Vagina (tissue), 2 donors: ENCODE measurements at places on chromosomes 7 and 10.

DNA sequence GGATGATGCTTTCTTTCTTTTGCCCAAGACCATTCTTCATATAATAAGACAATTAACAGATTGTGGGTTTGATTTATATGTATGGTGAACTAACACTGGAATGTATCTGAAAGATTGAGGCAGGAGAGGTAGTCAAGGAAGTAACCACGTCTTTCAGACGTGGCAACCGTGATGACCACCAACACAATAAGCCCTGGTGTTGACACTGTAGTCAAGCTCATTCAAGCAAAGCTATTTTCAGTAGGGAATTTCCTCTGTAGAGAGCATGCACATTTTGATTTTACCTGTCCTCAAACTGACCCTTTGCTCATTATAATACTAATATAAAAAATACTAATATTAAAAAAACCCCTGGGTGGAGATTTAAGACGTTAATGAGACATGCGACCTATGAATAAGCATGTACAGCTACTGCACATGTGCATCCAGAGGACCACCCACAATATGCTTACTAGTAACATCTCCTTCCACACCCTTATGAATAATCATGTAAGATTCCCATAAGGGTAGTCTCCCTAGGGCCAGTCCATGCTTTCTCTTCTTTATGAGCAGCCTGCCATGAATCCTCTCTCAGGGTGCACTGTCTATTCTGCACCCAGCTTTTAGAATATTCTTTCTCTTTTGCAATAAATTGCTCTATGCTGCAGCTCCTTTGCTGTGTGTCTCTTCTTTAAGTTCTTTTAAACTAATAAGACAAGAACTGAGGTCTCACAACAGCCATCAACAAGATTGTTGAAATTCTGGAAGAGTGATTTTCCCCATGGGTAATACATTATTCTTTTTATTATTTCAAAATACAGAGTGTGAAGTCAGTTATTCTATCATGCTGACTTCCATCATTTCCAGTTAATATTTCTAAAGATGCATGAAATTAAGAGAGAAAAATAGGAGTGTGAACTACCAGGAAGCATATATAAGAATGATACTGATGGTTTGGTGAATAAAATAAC, 151.3 kb upstream of the NPVF start:
- DNase-seq, result no peak

DNA sequence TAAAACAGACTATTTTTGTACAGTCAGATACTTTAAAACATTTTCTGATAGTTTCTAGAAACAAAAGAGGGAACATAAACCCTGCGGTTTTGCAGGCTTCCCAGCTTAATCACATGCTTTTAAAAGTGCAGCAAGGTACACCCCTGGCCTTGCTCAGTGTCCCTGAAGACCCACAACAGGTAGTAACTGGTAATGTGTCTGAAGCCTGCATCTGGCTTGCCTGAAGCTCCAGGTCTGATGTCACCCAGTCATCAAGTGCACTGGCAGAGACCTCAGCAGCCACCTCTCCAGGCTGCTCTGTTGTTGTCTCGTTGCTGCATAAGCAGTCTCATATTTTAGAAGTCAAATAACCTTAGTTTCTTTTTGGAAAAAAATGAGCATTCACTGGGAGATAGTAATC, 376.1 kb upstream of the MTPN start:
- no peak for DNase-seq

DNA sequence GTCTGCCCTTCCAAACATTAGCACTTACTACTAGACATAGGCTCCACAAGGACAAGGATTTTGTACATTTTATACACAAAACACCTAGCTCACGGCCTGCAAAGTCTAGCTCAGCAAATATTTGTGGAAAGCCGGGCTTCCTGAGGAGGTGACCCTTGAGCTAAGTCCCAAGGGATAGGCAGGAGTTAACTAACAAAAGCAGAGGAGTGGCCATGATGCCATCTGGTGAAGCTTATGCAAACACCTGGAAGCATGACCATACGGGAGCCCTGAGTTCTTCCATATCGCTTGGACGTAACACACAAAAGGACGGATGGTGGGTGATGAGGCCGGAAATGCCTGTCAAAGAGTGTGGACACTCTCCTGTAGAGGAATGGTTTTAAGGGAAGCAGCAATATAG, 25.9 kb upstream of the YAE1 start:
- DNase-seq, result no peak

- no peak for DNase-seq
These were observed 32.7 kb upstream of the DLD start for GRCh38 chr7:107858280-107858679.

DNA sequence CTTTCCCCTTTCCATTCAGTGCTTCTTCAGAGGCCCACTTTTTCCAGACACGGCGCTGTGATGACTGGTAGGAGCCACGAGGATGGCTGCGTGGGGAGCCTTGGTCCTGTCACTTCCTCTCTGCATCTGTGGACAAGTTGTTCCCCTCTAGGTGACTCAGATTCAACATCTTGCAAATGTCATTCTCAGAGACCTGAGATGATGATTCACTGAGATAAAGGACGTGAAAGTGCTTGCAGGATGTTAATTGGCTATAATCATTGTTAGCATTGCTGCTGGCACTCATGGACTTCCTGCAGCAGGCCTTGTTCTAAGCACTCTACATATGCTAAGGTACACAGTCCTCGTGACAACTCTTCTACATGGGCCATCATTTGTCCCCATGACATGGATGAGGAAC, 489.8 kb upstream of the ZMIZ1 start:
- no peak for DNase-seq
